ENCODE measurements at places on chromosomes 5 and 9.

GRCh38 chr5:161311146-161311708, 235.3 kb downstream of the GABRB2 start:
- no peak for DNase-seq

GRCh38 chr9:63816751-63817621, 1468.0 kb downstream of the FOXD4L5 start:
- peak; percentile 76 for DNase-seq

GRCh38 chr9:105307591-105308130, 63.2 kb downstream of the SLC44A1 start:
- no peak for DNase-seq

DNA sequence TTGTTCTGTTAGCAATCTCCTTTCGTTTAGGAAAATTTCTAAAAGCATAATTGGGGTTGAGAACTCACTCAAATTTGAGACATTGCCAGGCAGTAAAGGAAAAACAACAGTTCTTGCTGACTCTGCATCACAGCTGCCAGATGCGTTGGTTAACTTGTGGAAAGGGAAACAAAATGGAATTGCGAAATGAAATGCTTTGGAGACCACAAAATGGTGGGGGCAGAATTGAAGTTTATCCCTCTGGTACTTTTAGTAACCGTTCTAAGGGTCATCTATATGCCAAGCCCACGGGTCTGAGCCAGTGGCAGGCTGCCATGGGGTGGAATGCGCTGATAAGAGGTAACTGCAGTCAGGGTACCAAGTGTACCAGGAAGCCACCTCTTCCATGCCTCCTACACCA, 28.6 kb upstream of the SELENOP start:
- DNase-seq, result no peak

DNA sequence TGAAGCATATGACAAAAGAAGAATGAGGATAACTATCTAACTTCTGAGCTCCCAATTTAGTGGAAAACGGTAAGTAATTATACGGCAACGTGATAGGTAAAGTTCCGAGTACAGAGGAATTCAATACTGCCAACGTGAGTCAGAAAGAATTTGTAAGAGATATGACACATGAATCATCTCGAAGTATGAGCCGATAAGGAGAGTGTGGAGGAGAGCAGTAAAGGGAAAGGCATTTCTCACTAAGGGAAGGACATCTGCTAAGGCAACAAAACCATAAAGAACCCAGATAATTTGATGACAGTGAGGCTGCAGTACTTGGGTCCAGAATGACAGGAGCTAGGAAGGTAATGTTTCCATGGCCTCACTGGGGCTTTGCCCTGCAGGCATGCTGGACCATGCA, 11.0 kb downstream of the MPDZ start:
- no peak for DNase-seq

- DNase-seq, result no peak
Measured at GRCh38 chr9:137355761-137356365, 53.8 kb upstream of the NRARP start.

DNA sequence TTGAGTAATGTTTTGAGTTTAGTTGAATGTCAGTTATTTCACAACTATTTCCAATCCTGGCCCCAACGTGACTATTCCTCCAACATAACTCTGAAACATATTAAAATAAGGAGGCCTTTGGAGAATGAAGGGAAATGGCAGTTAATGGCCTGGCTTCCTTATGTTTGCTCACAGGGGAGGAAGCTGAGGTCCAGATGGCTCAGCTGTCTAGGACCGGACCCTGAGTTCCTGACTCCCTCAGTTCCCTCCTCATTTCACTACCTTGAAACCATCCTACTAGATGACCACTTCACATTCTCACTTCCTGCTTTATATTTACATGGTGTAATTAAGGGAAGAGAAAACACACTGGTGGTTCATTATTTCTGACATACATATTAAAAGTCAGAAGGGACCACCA, 6.6 kb downstream of the OTULINL start:
- DNase-seq, result no peak

GRCh38 chr5:171688696-171689495, 96.7 kb upstream of the SMIM23 start:
- no peak for DNase-seq

DNA sequence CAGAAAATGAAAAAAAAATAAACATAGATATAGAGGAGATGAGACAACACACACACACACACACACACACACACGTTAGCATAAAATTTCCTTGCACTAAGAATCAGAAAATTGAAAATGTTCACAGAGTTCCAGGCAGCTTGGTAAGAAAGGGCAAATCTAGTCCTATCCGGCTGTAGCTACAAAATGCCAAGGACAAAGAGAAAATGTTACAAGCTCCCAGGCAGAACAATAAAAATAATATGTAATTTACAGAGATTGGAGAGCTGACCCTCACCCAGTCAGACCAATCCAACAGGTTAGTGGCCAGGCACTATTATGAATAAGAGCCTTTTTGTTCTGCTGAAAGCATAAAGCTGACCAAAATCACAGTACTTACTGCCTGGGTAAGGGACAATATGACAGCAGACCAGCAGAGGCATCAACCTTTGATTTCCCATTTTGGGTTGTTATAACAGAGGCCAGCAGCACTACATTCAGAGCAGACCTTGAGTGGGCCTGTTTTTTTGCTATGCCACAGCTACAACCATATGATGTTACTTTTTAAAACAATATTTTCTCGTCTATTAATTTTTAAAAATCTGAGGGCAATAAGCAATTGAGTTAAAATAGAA, 892.6 kb downstream of the TAF11L14 start:
- no peak for DNase-seq

- DNase-seq, result no peak
Measured at GRCh38 chr9:131719262-131719908, 20.5 kb downstream of the RAPGEF1 start.

DNA sequence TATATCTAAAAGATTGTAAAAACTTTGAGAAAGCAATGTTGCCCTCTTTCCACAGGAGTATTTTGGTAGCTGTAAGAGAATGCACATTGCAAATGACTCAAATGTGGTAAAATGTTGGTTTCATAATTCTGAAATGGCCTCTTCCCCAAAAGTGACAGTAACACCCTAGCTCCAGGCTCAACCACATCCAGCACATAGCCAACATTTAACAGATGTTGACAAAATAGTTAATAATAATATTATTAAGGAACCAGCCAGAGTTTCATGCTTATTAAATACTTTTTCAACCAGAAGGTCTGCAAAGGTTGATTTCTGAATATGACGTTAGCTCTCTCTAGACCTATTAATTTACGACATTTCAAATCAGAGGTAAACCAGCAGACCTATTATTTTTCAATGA, 1.3 kb downstream of the ANXA1 start:
- no peak for DNase-seq

DNA sequence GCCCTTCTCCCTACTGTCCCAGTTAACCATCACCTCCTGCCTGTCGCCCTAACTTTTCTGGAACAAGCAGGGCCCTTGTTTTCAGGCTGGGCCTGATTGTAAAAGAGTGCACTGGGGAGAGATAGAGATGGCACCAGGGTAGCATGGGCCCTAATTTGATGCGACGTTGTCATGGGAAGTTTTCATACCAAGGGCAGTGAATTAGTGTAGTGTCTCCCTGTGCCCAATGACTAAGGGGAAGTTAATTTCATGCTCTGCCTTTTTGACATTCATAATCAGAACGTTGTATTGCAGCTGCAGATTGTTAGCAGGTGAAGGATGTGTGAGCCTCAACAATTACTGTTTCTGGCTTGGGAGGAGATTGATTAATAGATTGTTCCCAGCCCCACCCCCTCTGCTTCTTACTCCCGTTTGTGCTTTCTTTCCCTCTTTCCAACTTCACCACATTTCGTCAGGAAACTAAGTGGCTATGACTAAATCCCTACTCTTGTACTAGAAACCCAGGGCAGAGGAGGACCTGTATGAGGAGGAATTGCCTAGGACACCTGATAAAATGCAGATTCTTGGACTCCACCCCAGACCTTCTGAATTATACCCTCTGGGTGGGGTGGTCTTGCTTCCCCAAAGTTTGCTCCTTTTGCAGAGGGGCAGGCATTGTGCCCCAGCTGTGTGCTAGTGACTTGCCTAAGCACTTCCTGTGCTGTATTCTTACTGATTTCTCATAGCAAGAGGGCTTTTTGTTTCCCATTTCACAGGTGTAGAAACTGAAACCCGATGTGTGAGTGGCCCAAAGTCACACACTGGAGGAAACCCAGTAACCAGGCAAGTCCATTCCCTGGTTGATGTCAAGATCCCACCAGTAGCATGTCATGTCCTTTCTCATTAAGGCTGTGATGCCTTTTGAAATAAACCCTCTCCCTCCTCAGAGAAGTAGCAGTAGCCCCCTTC, 56.3 kb downstream of the DAB2IP start:
- no peak for DNase-seq

- DNase-seq, result no peak
Measured at GRCh38 chr5:71998746-71999145, 108.5 kb upstream of the MAP1B start.

GRCh38 chr5:172455511-172456061, 1.3 kb upstream of the SH3PXD2B start:
- no peak for DNase-seq
